IMR-90 (cell line): ENCODE measurements at places on chromosomes 2 and 18. TPM values are rescaled to one million over a fixed set of nuclear protein-coding genes. Genes with fewer than 3 reads are reported as not detected.

DNA sequence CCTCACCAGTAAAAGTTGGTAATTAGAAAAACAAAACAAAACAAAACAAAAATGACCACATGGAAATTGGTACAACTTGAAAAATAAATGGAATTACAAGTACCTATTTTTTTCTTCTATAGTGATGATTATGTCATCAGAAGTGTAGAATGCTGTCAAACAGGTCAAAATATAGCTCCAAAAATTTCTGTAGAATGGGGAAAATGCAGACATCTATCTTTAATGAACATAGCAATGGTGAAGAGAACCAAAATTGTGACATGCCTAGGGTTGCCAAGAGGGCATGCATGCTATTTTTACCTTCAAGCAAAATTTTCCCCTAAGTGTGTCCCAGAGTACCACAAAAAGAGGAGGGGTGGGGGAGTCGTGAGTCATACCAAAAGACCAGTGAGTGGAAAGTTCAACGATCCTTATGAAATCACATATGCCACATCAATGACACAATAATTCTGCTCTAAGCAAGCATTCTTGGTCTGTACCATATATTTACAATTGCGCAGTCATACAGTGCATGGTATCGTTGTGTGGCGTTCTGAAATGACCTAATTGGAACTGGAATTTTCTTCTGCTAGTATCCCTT, 1436.4 kb downstream of the SUCLG1 start:
- no peak for DNase-seq

- DNase-seq, result peak; percentile 44
These were observed 59.1 kb upstream of the PSME4 start for GRCh38 chr2:54029721-54030395.

The FAM168B gene
- total RNA-seq, result 76.4 and 86.7 TPM in 2 replicates

- DNase-seq, result no peak
These were observed 1.4 kb downstream of the FZD5 start for GRCh38 chr2:207768168-207768865.

- DNase-seq, result no peak
These were observed 113.5 kb downstream of the RBMS1 start for GRCh38 chr2:160380000-160380570.

DNA sequence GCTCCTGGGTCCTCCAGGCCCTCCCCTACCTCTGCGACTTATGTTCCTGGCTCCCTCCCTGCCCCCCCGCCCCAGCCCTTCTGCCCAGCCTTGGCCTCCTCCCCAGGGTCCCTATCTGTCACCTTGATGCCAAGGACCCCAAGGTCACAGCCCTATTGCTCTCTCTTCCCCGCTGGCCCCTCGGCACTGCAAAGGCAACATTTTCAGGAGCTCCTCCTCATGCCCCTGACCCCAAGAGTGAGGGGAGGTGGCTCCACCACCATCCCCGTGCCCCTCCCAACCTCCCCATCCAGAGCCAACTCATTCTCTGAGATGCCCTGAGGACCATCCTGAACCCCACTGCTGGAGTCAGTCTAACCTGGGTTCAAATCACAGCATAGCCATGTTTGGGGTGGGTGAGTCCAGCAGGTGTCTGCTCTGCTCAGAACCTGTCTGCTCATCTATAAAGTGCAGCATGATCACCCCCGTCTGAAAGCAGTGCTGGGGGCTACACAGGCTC, 11.7 kb downstream of the LIMS2 start:
- no peak for DNase-seq

DNA sequence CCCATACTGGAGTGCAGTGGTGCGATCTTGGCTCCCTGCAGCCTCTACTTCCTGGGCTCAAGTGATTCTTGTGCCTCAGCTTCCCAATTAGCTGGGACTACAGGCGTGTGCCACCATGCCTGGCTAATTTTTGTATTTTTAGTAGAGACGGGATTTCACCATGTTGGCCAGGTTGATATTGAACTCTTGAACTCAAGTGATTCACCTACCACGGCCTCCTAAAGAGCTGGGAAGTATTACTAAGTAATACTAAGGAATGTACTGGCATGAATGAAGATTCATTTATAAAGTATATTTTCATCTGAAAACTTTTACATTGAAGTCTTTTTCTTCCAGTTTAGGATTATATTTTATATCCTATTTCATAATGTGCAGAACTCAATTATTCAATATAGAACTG, 38.1 kb downstream of the NUP35 start:
- DNase-seq, result peak; percentile 73

The RMC1 gene
- total RNA-seq, result 13.9 and 14.2 TPM in 2 replicates

The SLC9A4 gene
- not detected in 2 replicates for total RNA-seq

GRCh38 chr2:238003234-238004031, 36.6 kb downstream of the UBE2F start:
- no peak for DNase-seq

GRCh38 chr2:238159661-238160205, 963 bp downstream of the ERFE start:
- no peak for DNase-seq

DNA sequence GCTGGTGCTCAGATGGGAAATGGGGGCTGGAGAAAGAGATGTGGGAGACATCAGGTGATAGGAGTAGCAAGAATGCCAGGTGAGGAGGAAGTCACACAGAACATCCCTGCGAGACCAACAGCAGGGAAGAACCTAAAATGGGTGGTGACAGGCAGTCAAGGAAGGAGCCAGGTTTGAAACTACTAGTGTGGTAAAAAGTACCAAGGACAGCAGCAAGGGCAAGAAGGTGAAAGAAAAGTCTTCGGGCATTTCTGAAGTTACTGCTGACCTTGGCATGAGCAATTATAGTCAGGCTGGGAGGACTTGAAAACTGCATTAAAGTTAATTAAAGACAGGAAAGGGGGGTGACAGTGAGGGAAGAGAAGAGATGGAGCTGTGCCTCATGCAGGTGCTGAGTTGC, 410.4 kb downstream of the RAD51AP2 start:
- DNase-seq, result no peak

GRCh38 chr2:111046670-111047069, 74.0 kb upstream of the BCL2L11 start:
- no peak for DNase-seq

- DNase-seq, result peak; percentile 73
These were observed at the start of gene TACR1 for GRCh38 chr2:75199428-75200011. TSS of gene TACR1 (minus strand) at chr2:75199520. CDS start at chr2:75198934, 586 bp downstream.

GRCh38 chr2:181408861-181409260, 48.3 kb upstream of the ITGA4 start:
- no peak for DNase-seq

GRCh38 chr18:2979129-2979528, 33.8 kb downstream of the LPIN2 start:
- DNase-seq, result peak; percentile 88

DNA sequence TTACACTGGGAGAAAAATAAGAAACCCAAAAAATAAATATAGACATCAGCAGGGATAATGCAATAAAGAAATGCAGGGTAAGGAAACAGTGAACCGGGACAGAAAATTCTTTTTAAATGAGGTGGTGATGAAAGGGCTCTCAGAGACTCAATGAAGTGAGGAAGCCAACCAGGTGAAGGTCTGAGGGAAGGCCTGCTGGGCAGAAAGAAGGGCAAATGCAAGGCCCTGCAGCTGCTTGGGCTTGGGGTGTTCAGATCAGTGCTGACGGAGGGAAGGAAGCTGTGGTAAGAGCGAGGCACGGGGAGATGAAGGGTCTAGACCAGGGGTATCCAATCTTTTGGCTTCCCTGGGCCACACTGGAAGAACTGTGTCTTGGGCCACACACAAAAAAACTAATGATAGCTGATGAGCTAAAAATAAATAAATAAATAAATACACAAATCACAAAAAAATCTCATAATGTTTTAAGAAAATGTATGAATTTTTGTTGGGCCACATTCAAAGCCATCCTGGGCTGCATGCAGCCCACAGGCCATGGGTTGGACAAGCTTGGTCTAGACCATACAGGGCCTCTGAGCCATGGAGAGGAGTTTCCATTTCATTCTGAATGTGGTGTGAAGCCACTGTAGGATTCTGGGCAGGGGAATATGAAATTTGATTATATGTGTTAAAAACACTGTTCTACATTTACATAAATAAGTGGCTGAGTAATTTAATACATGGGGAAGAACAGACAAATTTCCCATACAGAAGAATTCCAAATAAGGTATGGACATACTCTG, 96.3 kb upstream of the DNMT3A start:
- no peak for DNase-seq

DNA sequence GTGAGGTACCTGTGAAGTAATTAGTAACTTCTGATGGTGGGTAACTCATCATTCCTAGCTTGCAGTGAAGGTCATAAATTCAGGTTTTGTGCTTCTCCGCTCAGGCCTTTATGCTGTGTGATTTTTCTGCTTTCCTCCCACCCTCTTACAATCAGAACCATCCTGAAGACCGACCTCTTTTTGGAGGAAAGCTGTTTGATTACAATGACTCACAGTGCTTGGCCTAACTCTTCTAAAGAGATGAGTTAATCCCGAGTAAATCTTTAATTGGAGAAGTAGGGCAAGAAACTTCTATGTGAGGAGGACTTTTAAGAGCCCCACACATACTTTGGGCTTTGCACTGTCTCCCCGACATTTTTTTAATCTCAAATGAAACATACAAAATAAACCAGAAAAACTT, 53.1 kb downstream of the TTC27 start:
- DNase-seq, result peak; percentile 56

DNA sequence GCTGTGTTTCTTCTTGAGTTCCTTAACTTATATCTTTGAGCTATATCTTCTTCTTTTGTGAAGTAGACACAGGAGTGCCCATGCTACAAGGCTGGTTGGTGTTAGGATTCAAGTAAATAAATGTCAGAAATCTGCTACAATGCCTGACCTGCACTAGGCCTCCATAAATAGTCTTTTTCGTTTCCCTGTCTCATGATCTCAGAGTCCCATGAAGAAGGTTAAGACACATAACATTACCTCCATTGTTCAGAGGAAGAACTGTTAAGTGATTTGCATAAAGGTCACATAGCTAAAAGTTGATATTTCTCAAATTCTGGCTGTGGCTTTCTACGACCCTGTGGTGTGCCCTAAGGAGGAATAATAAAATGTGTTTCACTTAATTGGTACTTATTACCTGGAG, 228.4 kb downstream of the KCNS3 start:
- no peak for DNase-seq

The NEU4 gene
- total RNA-seq, result not detected in 2 replicates

DNA sequence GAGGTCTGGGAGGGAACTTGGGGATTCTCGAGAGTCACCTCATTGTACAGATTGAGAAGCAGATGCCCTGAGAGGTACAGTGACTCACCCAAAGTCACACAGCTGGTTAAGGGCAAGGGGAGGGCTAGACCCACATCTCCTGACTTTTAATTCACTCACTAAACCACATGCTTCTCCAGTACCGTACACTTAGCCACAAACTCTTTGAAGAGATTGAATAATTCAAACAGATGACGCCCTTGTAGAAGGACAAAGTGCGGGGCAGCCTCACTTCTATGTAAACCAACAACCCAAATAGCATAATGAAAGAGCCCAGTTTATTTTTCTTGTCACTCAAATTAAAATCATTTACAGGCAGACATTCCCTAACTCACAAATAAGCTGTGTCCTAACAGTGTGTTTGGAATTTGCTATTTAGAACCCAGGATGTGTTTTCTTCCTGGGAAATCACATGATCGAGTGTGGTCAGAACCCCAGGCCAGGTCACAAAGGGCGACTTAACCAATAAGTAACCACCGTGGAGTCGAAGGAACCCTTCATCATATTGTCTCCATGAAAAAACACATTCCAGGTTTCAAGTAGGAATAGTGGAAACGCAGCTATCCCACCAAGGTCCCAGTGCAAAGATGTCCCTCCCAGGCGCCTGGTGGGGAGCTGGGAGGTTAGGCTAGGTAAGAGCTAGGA, 35.8 kb upstream of the PTPN4 start:
- no peak for DNase-seq

DNA sequence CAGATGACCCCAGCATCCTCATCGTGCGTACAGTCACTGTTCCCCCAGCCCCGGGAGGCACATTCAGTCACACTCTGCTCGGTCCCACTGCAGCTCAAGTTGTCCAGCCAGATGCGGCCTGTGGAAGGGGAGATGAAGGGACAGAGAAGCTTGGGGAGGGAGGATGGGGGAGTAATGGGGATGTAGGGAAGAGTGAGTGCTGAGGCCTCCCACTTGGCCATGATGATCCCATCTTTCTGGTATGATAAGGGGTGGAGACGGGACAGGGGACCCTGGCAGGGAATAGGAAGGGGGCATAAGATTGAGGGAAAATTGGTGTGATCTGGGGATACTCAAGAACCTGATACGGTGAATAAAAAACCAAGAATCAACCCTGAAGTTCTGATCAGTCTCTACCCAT, 3.5 kb downstream of the LOXL3 start:
- DNase-seq, result no peak

GRCh38 chr2:70962211-70962884, 16.1 kb upstream of the ANKRD53 start:
- no peak for DNase-seq

DNA sequence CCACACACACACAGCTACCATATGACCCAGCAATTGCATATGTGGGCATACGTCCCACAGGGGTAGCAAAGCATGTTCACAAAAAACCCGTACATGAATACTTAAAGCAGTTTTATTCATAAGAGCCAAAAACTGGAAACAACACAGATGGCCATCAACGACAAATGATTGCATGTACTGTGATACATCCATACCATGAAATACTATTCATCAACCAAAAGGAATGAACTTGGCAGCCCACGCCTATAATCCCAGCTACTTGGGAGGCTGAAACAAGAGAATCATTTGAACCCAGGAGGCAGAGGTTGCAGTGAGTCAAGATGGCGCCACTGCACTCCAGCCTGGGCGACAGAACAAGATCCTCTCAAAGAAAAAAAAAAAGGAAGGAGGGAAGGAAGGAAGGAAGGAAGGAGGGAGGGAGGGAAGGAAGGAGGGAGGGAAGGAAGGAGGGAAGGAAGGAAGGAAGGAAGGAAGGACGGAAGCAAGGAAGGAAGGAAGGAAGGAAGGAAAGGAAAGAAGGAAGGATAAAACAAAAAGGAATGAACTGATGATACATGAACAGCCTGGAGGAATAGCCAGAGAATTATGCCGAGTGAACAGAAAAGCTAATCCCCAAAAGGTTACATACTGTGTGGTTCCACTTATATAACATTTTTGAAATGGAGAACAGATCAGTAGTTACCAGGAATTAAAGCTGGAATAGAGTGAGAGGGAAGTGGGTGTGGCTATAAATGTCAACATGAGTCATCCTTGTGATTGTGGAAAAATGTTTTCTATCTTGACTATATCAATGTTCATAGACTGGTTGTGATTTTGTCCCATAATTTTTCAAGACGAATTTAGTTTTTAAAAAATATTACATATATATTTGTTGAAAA, 19.6 kb upstream of the YPEL5 start:
- DNase-seq, result peak; percentile 31

The OTOF gene
- not detected in 2 replicates for total RNA-seq

The MPP4 gene
- 11.1 and 14.9 TPM in 2 replicates for total RNA-seq

- DNase-seq, result no peak
These were observed 206.5 kb upstream of the ITGA4 start for GRCh38 chr2:181250691-181251090.

The ERICH2 gene
- total RNA-seq, result not detected in 2 replicates

DNA sequence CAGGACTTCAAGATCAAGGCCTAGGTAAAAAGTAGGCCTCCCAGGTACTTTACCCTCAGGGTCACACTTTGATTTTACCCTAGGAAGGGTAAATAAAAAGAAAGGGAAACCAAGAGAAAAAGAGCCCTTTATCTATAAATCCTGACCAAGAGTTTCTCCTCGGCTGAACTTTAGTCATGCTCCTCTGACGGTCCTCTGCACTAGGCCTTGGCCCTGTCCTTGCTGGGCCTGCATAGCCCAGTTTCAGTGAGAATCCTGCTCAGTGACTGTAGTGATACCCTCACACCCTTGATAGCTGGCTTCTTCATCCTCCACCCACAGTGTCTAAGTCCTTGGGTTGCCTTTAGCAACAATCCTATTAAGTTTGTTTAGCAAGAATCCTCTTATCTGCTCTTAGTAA, 20.5 kb upstream of the ITSN2 start:
- DNase-seq, result no peak

- peak; percentile 61 for DNase-seq
These were observed 27.7 kb upstream of the ACTR2 start for GRCh38 chr2:65199891-65200290.
